ENCODE measurements at places on chromosomes 12 and 14. TPM values are rescaled to one million over a fixed set of nuclear protein-coding genes. Genes with fewer than 3 reads are reported as not detected.

RASSF9 gene
- total RNA-seq: 0.02 TPM

DNA sequence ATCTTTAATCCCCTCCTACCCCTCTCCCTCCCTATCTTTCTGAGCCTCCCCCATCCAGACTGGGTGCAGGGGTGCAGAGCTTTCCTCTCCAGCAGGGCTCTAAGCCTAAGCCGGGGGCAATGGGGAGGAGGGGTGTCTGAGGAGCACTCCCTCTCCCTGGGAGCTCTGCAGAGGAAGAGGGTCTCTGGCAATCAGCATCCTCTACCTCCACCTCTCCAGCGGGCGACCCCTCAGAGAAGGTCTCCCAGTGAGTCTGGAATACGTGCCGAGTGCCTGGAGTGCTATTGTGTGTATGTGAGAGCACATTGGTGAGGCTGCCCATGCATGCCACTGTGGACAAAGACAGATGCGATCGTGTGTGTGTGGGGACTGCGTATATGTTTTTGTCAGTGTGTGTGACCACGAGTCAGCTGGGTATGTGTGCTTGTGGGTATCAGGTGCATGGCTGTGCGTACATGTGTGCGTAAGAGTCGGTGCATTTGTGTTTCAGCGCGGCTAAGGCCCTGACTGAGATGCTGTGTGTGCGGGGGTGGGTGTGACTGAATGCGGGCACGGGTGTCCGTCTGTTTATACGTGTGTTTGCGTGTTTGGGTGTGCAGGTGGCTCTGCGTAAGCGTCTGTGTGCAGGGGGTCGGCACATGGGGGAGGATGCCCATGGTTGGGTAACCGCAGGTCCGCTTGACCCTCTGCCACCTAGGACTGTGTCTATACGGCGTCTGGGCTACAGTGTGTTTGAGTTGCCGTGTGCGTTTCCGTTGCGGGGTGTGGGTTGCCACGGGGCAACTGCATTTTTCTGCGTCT, 905 bp upstream of the DLK1 start:
- no peak overlapping the region for H3K27ac ChIP-seq
- no peak overlapping the region for H3K4me3 ChIP-seq
- H3K27me3 ChIP-seq: peaks cover 67% of the 10 kb centered on the region
- 0 out of 2 replicates have a peak, but pooled peaks cover 4% of the 10 kb centered on the region for H3K36me3 ChIP-seq
- DNase-seq: no peak

- no peak overlapping the region for H3K27ac ChIP-seq
- no peaks in the 10 kb centered on the region for H3K36me3 ChIP-seq
- H3K4me3 ChIP-seq: no peak overlapping the region
Observed at GRCh38 chr12:85725991-85726390, 110.2 kb downstream of the RASSF9 start.

DNA sequence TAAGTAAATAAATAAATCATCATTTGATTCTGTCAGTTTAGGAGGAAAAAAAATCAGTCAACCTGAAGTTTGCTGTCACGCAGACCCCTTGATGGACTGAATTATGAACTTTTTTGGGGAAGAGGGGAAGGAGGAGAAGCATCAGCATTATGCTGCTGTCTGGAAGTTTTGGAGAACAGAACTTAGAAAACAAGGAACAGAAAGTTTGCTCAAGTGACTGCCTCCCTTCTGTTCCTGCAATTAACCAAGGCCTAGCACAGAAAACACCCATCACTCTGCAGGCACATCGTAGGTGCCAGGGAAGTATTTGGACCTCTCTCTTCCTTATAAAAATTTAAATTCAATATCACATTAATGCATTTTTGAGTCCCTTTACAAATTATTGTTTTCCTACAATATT, 283.8 kb downstream of the VRK1 start:
- H3K27me3 ChIP-seq: no peaks in the 10 kb centered on the region
- no peaks in the 10 kb centered on the region for H3K36me3 ChIP-seq
- H3K4me1 ChIP-seq: peaks cover 14% of the 10 kb centered on the region

- H3K27ac ChIP-seq: no peak overlapping the region
- peaks cover 6% of the 10 kb centered on the region for H3K36me3 ChIP-seq
- H3K27me3 ChIP-seq: no peaks in the 10 kb centered on the region
- DNase-seq: no peak
- no peak overlapping the region for H3K4me3 ChIP-seq
Observed at GRCh38 chr14:51455041-51455835, 196.5 kb upstream of the FRMD6 start.
